ENCODE measurements at places on chromosomes 3 and 15.
A peak's percentile ranks its signal among the peaks of the same experiment; 100 is the strongest.

DNA sequence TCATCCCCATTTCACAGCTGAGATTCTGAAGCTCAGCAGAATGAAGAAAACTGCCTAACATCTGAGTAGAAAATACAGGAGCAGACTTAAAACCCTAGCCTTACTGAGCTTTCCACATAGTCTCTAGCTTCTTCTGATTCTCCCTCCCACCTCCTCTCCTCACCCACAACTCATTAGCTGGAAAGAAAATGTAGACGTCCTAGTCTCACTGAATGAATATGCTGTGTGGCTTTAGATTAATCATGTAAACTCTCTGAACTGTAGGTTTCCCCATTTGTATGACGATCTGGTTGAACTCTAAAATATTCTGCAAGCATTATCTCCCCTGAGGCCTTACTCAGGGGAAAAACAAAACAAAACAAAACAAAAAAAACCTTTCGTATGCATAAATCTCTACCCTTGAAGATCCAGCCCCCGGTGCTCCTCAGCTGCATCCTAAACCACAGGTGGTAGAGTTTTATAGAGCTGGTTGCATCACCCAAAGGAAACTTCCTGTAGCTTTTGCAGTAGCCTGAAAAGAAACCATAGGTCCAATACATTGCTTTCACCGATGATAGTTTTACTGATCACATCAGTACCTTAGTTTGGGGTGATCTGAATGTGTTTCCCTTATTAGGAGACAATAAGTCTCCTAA lies 40.6 kb downstream of the FOXB1 start:
- no peak for DNase-seq

- DNase-seq, result no peak
Observed at GRCh38 chr15:46732060-46732459, 985.2 kb upstream of the SEMA6D start.

- DNase-seq, result no peak
Observed at GRCh38 chr15:60649845-60650548, 171.1 kb upstream of the ICE2 start.

GRCh38 chr3:3200632-3201212 lies 21.2 kb upstream of the CRBN start:
- DNase-seq, result no peak

DNA sequence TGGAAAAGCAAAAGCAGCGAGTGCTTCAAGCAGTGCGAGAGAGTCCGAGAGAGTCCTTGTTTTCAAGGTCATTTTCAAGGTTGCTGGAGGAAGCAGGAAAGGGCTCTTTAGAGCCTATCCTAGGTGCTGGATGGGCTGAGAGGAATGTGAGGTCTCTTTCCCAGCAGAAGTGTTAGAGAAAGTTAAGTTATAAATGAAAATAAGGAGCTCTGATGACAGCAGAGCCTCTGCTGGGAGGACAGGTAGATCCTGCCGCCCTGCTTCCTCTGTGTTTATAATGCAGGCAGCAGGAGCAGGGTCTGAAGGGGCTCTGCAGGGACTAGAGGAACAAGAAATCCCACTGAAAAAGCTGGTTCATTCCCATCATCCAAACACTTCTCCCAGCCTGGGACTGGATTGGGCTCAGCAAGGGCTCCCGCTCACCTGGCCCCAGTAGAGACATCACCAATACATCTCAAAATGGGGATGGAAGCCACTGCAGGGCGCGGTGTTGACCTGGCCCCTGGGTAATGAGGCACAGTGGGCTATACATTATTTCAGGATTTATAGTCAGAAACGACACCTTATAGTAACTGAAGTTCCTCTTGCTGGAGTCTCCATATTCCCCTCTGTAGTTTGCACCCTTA lies 41.5 kb upstream of the RAB6B start:
- DNase-seq, result no peak

DNA sequence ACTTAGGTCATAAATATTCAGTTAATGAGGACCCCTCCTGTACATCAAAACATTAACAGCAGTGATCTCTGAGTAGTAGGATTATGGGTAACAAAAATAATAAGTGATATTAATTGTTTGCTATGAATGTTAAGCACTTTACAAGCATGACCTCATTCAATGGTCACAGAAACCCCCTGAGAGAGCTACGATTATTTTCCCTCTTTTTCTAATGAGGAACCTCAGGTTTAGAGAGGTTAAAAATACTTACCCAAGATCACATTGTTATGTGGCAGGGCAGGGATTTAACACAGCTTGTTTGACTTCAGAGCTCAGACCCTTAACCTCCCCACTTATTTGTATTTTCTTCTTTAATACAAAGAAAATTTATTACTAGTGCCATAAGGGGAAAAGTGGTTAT lies 228.2 kb downstream of the TBL1XR1 start:
- no peak for DNase-seq

DNA sequence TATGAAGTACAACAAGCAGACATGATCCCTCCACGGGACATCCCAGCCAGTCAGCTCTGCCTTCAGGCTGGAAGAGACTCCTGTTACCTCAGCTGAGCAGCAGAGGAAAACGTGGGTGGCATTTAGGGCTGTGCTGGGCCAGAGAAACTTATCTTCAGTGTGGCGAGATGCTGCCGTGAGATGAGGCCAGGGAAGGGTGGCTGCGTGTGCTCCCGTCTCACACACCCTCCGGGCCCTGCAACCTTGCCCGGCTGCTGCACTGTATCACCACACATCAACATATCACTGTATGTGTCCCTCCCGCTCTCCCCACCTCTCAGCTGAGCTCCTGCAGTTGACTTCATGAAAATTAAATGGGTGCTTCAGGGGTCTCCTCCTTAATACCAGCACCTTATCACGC lies 23.4 kb downstream of the BMF start:
- no peak for DNase-seq

DNA sequence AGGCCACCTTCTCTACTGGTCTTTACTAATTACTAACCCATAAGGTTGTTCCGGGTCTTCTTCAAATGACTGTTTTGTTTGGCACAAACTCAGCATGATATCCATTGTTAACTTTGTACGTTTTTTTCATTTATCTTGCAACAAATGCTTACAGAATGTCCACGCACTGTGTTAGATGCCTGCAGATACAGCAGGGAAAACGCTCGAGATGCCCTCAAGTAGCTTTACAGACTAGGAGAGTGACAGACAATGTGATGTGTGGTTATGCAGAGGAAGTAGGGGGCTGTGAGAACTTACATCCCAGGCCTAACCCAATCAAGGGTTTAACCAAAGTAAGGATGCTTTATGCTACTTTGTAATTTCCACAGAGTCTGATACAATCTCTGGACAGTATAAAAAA lies 949 bp upstream of the RFC4 start:
- no peak for DNase-seq

DNA sequence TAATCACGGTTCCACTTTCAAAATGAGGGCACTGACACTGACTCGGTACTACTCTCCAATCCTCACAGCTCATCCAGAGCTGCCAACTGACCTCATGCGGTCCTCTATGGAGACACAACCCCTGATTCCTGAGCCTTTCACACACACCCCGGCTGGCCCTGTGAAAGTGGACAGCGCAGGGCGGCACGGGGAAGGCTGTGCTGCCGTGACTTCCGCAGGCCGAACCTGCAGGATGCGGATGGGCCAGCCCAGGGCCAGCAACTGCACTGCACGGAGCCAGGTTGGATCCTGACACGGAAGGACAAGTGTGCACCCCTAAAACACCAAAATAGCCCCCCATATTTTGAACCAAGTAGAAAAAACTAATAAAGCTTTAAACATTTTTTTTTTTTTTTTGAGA lies 41.0 kb downstream of the IQSEC1 start:
- no peak for DNase-seq

GRCh38 chr3:143970773-143971358 lies 757 bp upstream of the DIPK2A start:
- DNase-seq, result no peak

GRCh38 chr3:170999737-171000242 lies 26.7 kb downstream of the SLC2A2 start:
- DNase-seq, result no peak

GRCh38 chr3:53114011-53114400 lies 16.2 kb downstream of the RFT1 start:
- no peak for DNase-seq

DNA sequence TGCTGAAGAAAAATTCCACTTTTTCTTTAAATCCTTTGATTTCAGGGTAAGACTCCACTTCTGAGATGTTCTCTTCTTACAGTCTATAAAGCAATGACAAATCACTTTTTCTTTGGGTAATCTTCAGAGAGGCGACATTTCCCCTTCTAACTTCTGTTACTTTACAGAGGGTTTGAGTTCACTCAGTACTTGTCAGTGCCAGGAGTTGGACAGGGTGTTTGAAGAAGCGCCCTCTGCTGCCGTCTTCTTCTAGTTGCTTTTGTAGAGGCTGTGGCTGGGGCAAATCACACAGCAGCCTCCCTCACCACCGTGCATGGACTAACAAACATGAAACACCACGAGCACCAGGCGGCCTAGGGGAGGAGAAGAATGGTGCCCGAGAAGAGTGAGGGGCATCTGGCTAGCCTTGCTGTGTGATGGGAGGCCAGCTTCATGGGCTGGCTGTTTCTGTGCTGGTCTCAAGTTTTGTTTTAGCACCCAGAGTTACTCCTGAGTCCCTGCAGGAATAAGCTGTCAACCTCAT lies at the start of gene CD80:
CD80 (minus strand) TSS at position 174 of the 523 bp plus-strand sequence. CDS start 1,886 bp downstream, outside the sequence.
- peak; percentile 5 for DNase-seq

- DNase-seq, result no peak
Observed at GRCh38 chr15:39597336-39597735, 16.5 kb downstream of the THBS1 start.

- no peak for DNase-seq
Observed at GRCh38 chr3:177928172-177928873, 607.9 kb upstream of the KCNMB2 start.

DNA sequence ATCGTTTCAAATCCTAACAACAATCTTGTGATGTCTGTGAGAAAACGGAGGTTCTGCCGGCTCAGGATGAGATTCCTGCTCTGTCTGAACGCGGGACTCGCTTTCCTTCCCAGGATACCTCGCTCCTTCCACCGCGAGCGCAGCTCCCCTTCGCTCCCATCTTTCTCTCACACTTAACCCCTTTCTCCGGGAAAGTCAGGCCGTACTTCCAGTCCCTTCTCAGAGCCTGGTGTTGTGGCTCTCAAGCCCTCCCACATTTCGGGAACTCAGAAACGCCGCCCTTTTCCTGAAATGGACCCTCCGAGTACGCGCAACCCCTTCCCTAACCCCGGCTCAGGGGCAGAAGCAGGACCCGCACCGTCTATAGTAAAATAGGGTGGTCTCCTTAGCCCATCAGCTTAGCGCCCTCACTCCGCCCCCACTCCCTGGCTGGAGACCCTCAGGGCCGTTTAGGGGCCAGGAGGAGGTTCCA lies 378 bp upstream of the FEM1B start:
- DNase-seq, result no peak

GRCh38 chr3:94483403-94483802 lies 420.5 kb downstream of the NSUN3 start:
- no peak for DNase-seq

DNA sequence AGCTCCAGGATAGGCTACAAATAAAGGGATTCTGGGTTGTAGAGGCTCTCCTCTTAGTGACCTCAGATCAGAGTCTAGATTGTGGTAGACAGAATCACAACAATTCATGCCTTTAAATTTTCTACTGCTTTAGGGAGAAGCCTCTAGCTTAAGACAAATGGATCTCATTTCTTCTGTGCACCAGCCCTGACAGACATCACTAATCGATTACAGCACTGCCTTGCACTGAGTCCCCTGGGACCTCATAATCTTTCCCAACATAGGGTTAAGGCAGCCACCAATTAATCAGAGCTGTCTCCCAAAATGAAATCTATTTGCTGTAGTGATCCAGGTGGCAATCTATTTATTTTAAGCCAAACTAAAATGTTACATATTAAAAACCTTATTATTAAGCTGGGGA lies 436.5 kb upstream of the WNT5A start:
- DNase-seq, result no peak

DNA sequence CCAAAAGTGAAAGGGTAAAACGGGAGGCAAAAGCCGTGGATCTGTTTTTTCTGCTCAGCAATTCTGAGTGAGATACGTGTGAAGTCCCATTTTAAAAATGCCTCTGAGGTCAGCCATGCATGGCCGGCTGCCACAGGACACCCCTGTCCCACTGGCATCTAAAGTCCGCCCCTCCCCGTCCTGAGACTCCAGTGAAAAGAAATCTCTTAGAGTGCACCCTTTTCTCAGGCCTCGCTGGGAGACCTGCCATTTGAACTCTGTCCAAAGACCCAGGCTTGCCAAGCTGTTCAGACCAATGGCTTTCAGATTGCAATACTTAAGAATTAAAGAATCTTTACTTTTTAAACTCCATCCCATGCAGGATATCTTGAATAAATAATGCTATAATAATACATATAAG lies 61.0 kb upstream of the SLC24A5 start:
- no peak for DNase-seq

DNA sequence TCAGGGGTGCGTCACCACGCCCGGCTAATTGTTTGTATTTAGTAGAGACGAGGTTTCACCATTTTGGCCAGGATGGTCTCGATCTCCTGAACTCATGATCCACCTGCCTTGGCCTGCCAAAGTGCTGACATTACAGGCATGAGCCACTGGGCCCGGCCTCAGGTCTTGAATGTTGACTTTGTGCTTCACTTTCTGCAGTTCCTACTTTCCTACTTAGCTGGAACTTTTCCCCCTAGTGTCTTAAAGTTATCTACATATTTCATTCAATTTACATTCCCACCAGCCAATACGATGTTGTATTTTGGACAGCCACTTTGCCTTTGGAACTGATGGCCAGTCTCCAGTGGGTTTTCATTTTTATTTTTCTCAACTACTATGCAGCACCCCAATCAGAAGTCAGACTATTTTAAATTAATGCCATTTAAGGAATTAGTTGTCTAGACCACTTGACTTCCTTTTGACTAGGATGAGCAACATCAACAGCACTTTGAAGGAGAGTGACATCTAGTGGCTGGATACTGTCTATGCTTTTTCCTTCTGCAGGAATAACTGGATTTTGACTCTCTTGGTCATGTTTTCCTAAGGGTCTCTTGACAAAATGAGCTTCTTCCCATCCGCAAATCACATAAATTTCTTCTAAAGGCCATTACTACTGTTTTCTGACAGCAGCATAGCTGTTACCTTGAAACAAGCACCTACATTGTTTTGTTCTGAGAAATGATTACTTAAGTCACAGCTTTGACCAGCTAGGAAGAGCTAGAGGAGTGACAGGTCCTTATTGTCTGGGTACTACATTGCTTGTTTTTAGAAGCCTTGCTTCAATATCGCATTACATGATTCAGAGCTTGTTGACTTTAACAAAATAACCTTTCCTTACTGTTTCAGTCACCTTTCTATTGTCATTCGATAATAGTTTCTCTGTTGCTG lies 140.2 kb downstream of the ITPR1 start:
- peak; percentile 31 for DNase-seq

GRCh38 chr3:42428830-42429229 lies 18.4 kb upstream of the LYZL4 start:
- DNase-seq, result no peak

GRCh38 chr3:17949101-17949500 lies 206.7 kb upstream of the TBC1D5 start:
- no peak for DNase-seq

DNA sequence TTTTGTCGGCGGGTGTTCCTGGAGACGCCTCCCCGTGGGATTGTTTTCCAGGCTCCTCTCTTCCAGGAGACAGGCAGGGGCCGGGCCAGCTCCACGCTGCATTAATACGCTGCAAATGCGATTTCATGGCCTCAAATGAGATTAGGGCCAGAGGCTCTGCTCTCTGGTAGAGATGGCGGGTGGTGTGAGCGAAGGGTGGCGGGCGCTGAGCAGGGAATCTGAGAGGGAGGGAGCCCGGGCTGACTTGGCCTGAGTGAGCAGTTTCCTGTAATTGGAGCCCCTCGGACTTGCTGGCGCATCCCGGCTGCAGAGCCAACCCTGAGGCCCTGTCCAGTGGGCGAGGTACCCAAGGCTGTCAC lies 7.4 kb upstream of the CCDC33 start:
- no peak for DNase-seq

- DNase-seq, result no peak
Observed at GRCh38 chr15:100256970-100257650, 84.7 kb downstream of the ADAMTS17 start.

- DNase-seq, result peak; percentile 92
Observed at GRCh38 chr3:104359546-104359945, 1007.2 kb upstream of the ALCAM start.
